ENCODE measurements at places on chromosomes 5 and 9. TPM values are rescaled to one million over a fixed set of nuclear protein-coding genes. Genes with fewer than 3 reads are reported as not detected.
A peak's percentile ranks its signal among the peaks of the same experiment; 100 is the strongest.

GRCh38 chr9:27688954-27689353 is 115.7 kb upstream of the C9orf72 start:
- no peak overlapping the region for H3K4me3 ChIP-seq
- H3K27ac ChIP-seq: no peak overlapping the region
- H3K36me3 ChIP-seq: no peaks in the 10 kb centered on the region
- H3K27me3 ChIP-seq: no peaks in the 10 kb centered on the region
- DNase-seq: no peak
- H3K4me1 ChIP-seq: no peaks in the 10 kb centered on the region

Gene MIGA2
- total RNA-seq: 29.9 TPM

- H3K4me3 ChIP-seq: no peak overlapping the region
- no peaks in the 10 kb centered on the region for H3K4me1 ChIP-seq
- no peaks in the 10 kb centered on the region for H3K36me3 ChIP-seq
Measured at GRCh38 chr9:108185613-108186012, 670.2 kb downstream of the ACTL7B start.

Gene NDOR1
- total RNA-seq: 17.8 TPM

DNA sequence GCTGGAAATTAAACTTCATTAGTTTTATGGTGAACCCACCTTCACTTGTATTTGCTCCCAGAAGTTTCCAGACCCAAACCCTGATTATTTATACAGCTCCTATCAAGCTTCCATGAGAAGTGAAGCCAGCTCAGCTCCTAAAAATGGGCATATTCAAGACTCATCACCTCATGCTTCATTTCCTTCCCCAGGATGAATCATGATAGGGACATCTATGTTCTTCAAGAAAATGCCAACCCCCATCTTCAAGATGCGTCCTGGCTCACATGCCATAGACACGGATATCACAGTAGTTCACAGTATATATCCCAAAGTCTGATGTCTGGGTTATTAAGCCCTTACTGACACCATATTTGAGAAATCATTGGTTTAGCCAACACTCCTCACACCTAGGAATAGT is 217.6 kb downstream of the NPR3 start:
- no peaks in the 10 kb centered on the region for H3K4me1 ChIP-seq
- no peaks in the 10 kb centered on the region for H3K36me3 ChIP-seq
- H3K4me3 ChIP-seq: no peak overlapping the region
- H3K27me3 ChIP-seq: no peaks in the 10 kb centered on the region

DNA sequence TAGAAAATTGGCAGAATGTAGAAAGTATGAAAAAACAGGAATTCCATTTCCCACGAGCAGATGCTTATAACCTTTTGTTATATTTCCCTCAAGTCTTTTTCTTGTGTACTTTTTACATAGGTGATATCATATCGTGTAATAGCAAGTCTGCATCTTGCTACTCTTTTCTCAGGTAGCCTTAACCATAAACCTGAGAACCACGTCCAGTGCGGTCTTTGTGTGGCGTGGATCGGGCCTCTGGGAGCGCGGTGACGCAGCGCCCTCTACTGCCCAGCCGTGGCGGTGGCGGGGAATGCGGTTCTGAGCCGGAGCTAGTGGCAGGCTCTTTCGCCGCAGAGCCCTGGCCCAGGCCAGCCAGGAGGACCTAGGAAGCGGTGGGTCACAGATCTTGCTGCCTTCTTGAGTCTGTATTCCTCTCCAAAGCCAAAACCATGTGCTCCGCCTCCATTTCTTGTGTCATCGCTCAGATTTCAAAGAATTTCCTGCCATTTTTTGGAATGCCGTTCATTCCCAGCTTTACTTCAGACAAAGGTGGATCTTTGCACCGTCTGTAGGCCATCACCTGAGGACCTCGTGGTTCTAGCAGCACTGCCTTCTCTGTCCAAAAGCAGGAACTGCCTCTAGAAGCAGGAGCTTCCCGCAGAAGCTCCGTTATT is 71.9 kb downstream of the MVB12B start:
- H3K36me3 ChIP-seq: no peaks in the 10 kb centered on the region
- no peak overlapping the region for H3K4me3 ChIP-seq
- no peaks in the 10 kb centered on the region for H3K4me1 ChIP-seq
- H3K27ac ChIP-seq: no peak overlapping the region

GRCh38 chr9:99967457-99967856 is 61.0 kb downstream of the STX17 start:
- H3K27ac ChIP-seq: no peak overlapping the region
- H3K27me3 ChIP-seq: no peaks in the 10 kb centered on the region
- peaks cover 2% of the 10 kb centered on the region for H3K36me3 ChIP-seq

- no peak overlapping the region for H3K27ac ChIP-seq
- no peaks in the 10 kb centered on the region for H3K4me1 ChIP-seq
- H3K27me3 ChIP-seq: no peaks in the 10 kb centered on the region
- no peak overlapping the region for H3K4me3 ChIP-seq
Measured at GRCh38 chr9:90070469-90070868, 465.7 kb downstream of the GADD45G start.

DNA sequence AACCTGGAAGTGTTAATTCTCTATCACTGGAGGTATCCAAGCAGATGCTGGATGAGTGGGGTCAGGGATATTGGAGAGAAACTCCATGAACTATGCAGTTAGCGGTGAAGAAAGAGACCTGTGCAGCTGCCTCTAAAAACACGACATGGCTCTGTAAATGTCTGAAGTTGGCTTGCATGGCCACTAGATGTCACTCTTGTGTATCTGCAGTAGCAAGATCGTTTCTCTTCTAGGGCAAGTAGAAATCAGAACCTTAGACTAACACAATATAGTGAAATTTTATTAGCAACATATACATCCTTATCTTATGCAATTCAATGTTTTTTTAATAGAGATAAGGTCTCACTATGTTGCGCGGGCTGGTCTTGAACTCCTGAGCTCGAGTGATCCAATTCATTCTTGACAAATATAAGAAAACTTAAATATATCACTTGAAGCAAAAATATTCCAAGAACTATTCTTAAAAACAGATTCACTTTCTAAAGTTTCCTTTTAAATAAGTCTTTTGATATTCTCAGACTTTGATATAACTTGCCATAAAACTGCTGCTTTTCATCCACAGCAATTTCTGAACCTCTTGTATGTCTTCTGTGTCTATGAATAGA is 2.9 kb downstream of the OR2S2 start:
- H3K4me3 ChIP-seq: no peak overlapping the region
- no peak overlapping the region for H3K27ac ChIP-seq
- peak; percentile 87 for DNase-seq
- no peaks in the 10 kb centered on the region for H3K4me1 ChIP-seq
- H3K27me3 ChIP-seq: peaks cover 2% of the 10 kb centered on the region

Gene PCDHB9
- total RNA-seq: 2.4 TPM

- no peaks in the 10 kb centered on the region for H3K27me3 ChIP-seq
- H3K36me3 ChIP-seq: peaks cover 30% of the 10 kb centered on the region
- no peak overlapping the region for H3K4me3 ChIP-seq
- DNase-seq: no peak
Measured at GRCh38 chr5:32767948-32768467, 56.9 kb downstream of the NPR3 start.

Gene PRKACG
- total RNA-seq: not detected

Gene GFRA3
- total RNA-seq: 0.41 TPM

GRCh38 chr5:134427540-134428041 is 15.9 kb upstream of the CDKN2AIPNL start:
- no peaks in the 10 kb centered on the region for H3K4me1 ChIP-seq
- no peaks in the 10 kb centered on the region for H3K36me3 ChIP-seq
- no peak overlapping the region for H3K4me3 ChIP-seq
- DNase-seq: no peak
- no peak overlapping the region for H3K27ac ChIP-seq

Gene PTTG1
- 2.5 TPM for total RNA-seq

DNA sequence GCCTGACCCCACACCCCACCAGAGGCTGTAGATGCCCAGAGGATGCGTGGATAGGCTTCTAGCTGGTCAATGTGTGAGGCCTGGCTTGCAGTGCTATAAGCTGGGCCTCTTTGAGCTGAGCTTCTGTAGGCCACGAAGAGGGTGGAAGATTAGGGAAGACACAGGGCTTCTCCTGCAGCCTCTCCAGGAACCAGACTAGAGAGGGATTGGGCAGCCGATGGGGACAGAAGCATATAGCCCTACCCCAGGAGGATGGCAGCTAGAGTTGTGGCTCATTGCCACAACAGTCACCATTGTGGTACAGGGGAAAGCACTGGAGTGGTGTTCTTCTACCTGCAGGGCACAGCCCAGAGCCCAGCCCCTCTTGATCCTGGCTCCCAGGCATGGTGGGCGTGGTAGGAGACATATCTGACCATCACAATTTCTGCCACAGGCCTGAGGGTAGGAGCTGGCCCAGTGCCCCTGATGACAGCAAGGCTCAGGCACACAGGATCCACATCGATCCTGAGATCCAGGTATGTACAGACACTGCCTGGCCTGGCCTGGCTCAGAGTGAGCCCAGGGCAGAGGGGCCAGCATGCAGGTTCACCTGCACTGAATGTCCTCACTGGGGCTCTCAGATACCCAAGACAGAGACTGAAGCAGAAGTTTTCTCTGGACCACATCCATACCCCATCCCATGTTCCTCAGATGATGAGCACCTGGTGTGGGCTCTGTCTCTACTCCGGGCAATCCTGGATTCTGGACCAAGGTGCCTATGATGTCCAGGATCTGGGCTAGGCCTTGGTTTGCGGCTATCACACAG is 8.7 kb downstream of the PDLIM4 start:
- DNase-seq: no peak
- H3K36me3 ChIP-seq: peaks cover 16% of the 10 kb centered on the region
- H3K27ac ChIP-seq: no peak overlapping the region
- peaks cover 10% of the 10 kb centered on the region for H3K4me1 ChIP-seq
- H3K27me3 ChIP-seq: no peaks in the 10 kb centered on the region
- H3K4me3 ChIP-seq: no peak overlapping the region

GRCh38 chr5:179878222-179879002 is 19.8 kb upstream of the MRNIP start:
- H3K27ac ChIP-seq: no peak overlapping the region
- H3K27me3 ChIP-seq: no peaks in the 10 kb centered on the region
- peaks cover 20% of the 10 kb centered on the region for H3K36me3 ChIP-seq
- no peak overlapping the region for H3K4me3 ChIP-seq
- no peak for DNase-seq

Gene GABRA6
- not detected for total RNA-seq

DNA sequence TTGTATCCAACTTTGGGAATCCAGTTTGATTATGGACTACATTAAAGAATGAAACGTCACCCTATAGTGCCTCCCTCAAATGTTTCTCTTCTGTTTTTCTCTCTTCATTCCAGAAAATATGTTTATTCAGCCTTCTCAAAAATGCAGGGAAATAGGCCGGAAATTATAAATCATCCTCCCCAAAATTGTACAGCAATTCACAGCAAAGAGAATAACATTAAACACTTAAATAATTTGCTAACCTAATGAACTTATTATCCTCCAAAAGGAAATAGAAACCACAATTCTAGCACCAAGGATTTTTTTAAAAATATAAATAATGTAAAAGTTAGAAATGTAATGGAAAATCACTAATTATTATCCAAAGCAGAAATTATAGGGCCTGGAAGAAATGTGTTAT is 115.9 kb upstream of the CCNG1 start:
- no peaks in the 10 kb centered on the region for H3K4me1 ChIP-seq
- H3K36me3 ChIP-seq: no peaks in the 10 kb centered on the region
- H3K4me3 ChIP-seq: no peak overlapping the region

DNA sequence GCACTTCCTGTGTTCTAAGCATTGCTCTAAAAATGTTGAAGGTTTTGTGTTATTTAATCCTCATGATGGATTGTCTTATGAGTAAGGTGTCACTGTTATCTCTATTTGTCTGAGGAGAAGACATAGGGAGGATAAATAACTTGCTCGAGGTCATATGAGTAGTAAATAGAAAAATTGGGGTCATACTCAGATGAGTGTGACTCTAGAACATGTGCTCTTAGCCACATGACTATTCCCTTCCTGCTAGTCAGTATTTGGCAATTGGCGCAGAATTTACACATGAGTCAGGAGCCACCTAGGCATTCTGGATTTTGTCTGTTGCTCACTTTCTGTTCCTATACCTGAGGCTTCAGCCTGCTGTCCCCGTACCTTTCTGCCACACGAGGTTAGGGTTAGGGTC is 234.6 kb upstream of the CD180 start:
- no peaks in the 10 kb centered on the region for H3K36me3 ChIP-seq
- DNase-seq: no peak
- H3K4me3 ChIP-seq: no peak overlapping the region
- no peak overlapping the region for H3K27ac ChIP-seq

- H3K4me1 ChIP-seq: no peaks in the 10 kb centered on the region
- no peaks in the 10 kb centered on the region for H3K36me3 ChIP-seq
- DNase-seq: no peak
- no peak overlapping the region for H3K4me3 ChIP-seq
- H3K27me3 ChIP-seq: no peaks in the 10 kb centered on the region
- H3K27ac ChIP-seq: no peak overlapping the region
Measured at GRCh38 chr5:86885489-86886230, 267.9 kb downstream of the COX7C start.

GRCh38 chr9:125912667-125913066 is 165.5 kb downstream of the PBX3 start:
- no peaks in the 10 kb centered on the region for H3K27me3 ChIP-seq
- no peak overlapping the region for H3K27ac ChIP-seq
- no peak overlapping the region for H3K4me3 ChIP-seq
- H3K4me1 ChIP-seq: no peaks in the 10 kb centered on the region
- no peak for DNase-seq

DNA sequence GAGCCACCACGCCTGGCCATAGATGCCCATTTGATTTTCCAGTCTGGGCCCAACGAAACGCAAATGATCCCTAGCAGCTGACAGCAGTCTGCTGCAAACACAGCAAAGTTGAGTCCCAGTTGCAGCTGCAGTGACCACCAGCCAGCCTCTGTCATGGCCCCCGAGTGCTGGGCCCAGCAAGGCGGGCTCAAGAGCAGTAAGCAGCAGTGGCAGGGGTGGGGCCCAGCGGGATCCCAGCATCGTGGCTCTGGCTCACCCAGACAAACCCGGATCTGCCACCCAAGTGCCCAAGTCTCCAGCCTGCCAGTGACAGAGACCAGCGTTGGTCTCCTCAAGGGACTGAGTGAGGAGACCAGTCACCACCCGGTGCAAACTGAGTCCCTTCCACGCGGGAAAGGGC is 6.9 kb upstream of the LTC4S start:
- H3K27ac ChIP-seq: no peak overlapping the region
- H3K36me3 ChIP-seq: no peaks in the 10 kb centered on the region
- H3K27me3 ChIP-seq: no peaks in the 10 kb centered on the region
- no peak overlapping the region for H3K4me3 ChIP-seq
- no peak for DNase-seq

DNA sequence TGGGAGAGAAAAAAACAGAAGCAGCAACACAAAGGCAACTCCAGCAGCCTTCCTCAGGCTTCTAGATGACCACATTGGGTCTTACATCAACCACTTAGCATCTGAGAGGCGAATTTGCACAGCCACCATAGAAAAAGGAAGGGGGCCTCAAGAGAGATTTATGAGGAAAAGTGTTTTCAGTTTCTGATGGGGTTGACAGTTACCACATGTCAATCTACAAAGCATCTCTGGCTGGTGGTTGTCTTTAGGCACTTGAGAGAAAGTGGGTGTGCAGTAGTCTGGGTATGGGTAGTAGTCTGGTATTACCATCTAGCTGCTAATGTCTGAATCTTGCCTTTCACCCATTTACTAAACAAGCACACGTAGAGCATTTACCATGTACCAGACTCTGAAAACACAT is 137.5 kb downstream of the BAAT start:
- DNase-seq: no peak
- H3K27me3 ChIP-seq: no peaks in the 10 kb centered on the region
- H3K4me1 ChIP-seq: no peaks in the 10 kb centered on the region
- H3K36me3 ChIP-seq: no peaks in the 10 kb centered on the region

Gene EQTN
- 1.4 TPM for total RNA-seq

All from kidney (tissue), 22 donors.